ENCODE measurements at places on chromosomes 1 and 21.

- DNase-seq, result no peak
Observed at GRCh38 chr1:34984435-34984792, 733 bp downstream of the TMEM35B start.

- DNase-seq, result no peak
Observed at GRCh38 chr21:35915030-35915429, 145.3 kb downstream of the SETD4 start.

DNA sequence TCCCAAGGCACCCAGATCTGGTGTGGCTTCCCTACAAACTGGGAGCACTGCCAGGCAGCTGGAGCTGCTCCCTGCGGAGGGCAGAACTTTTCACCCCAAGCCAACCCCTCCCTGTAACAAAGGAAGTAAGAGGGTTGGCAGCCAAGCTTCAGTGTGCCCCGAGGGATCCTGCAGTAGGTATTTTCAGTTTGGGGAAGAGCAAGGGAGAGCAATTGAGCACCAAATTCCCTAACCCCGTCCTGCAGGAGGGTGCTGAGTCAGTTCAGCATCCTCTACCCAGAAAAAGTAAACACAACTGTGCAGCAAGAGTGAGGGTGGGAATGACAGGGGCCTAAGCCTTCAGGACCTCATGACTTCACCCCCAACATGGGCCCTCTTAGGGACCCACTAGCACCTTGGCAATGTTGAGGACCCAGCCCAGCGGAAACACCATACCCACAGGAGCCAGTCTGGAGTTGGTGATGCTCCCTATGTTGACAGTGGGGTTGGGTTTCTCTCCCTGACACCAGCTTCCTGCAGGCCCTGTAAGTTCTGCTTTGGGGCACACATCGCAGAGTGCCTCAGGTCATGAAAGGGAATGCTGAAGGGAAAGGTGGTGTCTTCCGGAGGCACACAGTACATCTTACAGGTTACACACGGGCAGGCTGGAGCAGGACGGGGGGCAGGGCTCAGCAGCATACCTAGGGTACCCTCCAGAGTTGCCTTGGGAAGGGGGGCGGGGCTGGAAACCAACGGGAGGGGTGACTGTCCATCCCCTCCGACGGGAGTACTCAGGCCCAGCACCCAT, 14.8 kb downstream of the SH3BP5L start:
- DNase-seq, result no peak

GRCh38 chr21:25887166-25887565, 152.4 kb downstream of the GABPA start:
- no peak for DNase-seq

GRCh38 chr1:28323720-28324119, 5.1 kb upstream of the MED18 start:
- DNase-seq, result no peak

DNA sequence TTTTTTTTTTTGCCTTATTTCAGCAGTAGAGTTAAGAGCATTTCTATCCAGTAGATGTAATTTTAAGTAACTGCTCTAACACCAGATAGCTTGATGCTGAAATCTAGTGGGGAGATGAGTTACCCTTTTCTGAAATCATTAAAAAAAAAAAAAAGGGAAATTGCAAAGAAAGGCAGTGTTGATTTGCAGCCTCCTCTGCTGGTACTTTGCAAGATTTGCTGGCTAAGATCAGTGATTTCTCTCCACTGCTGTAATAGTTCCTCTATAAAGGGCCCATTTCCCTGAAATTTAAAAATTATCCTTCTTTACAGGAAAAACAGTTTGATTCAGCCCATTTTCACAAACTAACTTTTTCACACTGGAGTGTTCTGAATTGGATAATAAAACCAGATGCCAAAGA, 120.6 kb downstream of the PTBP2 start:
- no peak for DNase-seq

DNA sequence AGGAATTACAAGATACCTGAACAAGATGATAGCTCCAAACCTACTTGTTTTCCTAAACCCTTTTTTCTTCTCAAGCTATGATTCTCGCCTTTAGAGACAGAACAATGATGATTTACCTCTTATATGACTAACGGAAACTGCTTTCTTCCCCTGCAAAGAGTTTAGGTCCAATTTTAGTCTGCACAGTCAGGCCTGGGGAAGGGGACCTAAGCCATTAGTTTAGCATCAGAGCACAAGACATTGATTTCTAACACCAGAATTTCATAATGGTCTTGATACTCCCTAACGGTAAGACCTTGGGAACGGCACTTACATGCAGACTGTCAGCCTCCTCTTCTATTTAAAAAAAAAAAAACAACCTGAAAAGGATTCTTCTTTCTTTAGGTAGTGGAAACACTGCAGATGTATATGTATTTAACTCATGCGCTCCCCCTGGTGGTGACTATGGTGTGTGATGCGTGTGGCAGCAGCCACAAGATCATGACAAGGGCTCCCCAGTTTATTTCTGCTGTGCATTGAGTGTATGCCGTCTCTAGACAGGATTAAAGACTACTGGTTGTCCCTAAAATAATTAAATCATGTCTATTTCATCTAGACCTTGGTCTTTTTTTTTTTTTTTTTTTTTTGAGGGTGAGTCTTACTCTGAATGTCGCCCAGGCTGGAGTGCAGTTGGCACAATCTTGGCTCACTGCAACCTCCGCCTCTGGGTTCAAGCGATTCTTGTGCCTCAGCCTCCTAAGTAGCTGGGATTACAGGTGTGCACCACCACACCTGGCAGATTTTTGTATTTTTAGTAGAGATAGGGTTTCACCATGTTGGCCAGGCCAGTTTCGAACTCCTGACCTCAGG, 37.3 kb upstream of the TMEM222 start:
- peak; percentile 83 for DNase-seq

DNA sequence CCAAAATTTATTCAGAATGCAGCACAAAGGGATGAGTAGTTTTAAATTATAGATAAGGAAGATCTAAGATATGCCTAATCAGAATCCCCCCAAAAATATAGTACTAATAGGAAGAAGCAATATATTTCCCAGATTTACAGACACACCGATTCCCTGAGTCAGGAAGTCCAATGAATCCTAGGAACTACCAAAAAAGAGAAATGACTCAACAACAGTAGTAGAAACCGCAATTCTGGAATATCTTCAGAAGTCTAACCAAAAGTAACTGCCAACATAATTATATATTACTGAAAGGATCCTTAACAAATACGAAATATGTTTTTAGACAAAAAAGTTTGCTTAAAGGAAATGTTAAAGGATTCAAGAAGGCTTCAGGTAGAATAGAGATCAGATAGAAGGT, 10.3 kb downstream of the AHCTF1 start:
- DNase-seq, result no peak

DNA sequence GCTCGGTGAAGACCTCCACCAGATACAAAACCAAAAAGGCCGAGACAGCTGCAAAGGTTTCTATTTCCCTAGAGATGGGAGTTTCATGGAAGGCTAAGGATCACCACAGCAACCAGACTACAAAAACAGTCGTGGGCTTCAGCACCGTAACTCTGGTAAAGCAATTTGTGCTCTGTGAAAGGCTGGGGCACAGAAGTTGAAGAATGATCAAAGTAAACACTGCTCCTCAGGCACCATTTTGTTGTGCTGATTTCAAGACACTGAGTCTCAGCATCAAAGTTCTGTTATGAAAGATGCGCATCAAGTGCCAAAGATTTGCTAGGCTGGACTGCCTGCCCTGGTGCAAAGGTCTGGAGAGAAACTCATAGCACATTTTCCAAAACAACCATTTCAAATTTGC, 116.2 kb downstream of the TGFBR3 start:
- no peak for DNase-seq

DNA sequence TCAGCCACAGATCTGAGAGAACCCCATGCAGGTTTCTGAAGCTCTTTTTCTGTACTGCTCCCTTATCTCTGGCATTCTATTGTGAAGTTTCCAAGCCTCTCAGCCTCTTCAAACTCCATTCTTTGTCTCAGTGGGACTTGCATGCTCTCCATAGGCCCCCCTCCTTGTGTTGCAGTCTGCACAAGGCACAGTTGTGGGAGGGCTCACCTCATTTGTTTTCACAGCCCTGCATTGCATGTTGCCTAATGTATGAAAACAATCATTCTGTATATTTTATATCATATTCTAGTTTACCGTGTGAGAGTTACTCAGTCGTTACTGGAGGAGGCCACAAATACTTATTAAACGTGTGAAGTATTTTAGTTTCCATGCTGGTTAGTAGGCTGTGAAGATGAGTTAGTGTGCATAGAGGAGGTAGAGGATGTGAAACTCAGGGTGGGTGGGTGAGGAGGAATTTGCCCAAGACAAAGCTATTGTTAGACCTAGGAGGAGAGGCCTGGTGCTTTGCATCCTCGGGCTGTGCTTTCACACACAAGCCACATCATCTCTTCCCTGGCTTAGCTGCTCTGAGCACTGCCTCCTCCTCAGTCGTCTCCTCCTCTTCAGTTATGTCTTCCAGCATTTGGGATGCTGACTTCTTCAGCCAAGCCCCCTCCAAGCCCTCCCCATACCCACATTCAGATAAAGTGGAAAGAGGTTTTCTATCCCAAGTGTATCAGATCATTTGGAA, 7.8 kb upstream of the CHI3L2 start:
- DNase-seq, result no peak

- DNase-seq, result no peak
Observed at GRCh38 chr1:166869318-166870099, 6.6 kb downstream of the TADA1 start.

DNA sequence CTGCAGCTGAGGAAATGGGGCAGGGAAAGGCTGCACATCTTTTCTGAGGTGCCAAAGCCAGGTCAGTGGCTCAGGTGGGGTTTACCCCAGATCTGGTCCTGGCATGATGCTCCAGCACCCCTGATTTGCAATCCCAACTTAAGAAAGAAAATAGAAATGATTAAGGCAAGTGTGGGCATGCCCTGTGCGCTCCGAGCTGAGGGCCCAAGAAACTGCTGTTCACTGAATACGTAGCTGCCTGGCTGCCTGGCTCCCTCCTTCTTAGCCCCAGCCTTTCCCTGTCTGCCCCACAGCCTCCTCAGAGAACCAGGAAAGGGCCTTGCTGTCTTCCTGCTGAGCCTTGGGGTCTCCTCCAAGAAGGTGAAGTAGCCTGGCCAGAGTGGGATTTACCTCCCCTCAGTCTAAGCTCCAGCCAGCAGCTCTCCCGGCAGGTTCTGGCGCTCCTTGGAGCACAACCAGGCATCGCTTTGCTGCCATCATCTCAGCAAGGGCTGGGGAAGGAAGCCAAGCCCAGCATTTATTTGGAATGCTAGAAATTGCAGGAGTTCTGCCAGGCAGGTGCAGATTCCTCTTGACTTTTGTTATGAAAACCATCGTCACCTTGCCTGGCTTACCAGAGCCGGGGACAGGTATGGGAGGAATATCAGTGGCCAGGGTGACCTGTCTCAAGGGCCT, 51.3 kb upstream of the SELENON start:
- no peak for DNase-seq

DNA sequence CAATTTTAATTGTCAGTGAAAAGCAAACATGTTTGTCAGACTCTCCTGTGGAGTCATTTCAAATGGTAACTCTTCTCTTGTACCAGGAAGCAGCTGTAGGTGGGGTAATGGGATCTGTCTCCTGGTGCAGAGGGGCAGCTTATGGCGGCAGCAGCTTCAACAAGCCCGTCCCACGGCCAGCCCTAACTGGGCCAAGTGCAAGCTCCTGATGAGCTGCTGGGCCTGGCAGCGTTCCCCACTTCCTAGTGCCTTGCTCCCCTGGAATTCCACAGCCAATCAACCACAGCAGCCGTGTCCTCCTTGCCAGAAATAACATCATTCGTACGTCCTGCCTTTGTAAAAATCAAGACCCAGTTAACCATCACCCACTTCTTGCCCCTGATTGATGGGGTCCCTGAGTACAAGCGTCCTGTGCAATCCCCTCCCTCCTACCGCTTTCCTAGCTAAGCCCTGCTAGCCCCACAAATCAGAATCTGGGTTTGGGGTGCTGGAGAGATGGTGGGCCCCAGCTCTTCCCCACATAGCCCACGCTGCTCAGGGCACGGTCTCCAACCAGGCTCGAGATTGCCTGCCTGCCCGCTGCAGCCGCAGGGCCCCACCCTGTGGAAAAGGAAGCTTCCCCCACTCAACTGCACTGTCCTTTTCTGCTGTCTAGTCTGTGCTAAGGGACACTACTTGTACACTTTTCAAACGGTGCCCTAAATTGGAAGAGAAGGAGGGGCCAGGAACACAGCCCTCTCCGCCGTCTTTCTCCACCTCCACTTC, 61.2 kb downstream of the TOR1AIP2 start:
- DNase-seq, result no peak

GRCh38 chr1:34774957-34775356, 6.1 kb upstream of the GJB3 start:
- DNase-seq, result no peak

- no peak for DNase-seq
Observed at GRCh38 chr1:23249787-23250454, 32.6 kb upstream of the HTR1D start.

DNA sequence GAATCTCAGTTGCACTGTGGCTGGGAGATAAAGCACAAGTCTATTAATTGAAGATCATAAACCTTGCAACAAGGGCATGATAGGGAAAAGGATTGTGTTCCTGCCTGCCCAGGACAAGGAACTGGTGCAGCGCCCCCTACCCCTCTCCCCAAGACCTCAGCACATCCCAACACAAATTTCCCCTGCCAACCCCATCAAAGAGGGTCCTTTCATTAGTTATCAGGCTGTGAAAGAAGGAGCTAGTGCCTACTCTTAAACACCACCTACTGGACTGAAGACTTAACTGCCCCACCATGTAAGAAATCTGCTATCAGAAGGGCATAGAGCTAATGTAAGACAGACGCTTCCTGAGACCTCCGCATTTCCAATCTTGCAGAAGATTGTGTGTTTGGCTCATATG, 372.6 kb downstream of the AGBL4 start:
- DNase-seq, result no peak

DNA sequence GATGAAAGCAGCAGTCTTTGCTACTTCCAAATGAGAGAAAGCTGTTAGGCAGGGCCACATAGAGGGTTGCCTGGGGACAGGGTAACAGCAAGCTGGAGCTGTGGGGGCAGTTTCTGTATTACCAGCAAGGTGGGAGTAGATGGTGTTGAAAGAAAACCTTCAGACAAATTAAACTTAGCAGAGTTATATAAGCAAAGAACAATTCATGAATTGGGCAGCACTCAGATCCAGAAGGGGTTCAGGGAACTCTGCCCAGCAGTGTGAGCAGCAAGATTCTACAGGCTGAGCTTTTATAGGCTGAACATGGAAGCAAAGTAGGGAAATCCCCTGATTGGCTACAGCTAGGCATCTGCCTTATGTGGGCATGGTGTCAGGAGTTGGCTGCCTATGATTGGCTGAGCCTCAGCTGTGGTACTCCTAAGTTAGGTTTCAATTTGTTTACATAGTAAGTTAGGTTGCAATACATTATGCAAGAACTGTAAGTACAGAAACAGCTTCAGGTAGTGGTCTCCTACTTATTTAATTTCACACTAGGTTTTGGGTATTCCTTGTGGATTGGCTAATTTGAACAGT, 64.1 kb upstream of the TMPRSS2 start:
- DNase-seq, result no peak

- DNase-seq, result no peak
Observed at GRCh38 chr1:212620293-212620692, 11.7 kb downstream of the ATF3 start.

GRCh38 chr1:85278853-85279314, 2.5 kb upstream of the BCL10 start:
- DNase-seq, result peak; percentile 71

Measured in CD4-positive, alpha-beta T cell treated with Interleukin-4 for 4 hours (primary cell).